Tongue (tissue), 3 donors: ENCODE measurements at places on chromosomes 7 and 10. TPM values are rescaled to one million over a fixed set of nuclear protein-coding genes. Genes with fewer than 3 reads are reported as not detected.

HSPA12A gene
- total RNA-seq, result 9.3 TPM

KCND2 gene
- 1.3 TPM for total RNA-seq

AGAP4 gene
- total RNA-seq, result 9.1 TPM

CALML3 gene
- 9.4 TPM for total RNA-seq

ASB15 gene
- total RNA-seq, result 10.8 TPM

HOGA1 gene
- total RNA-seq, result 7.3 TPM

ZNF853 gene
- total RNA-seq, result 26.1 TPM

CPED1 gene
- total RNA-seq, result 32.3 TPM

MSMB gene
- total RNA-seq, result not detected

TMEM273 gene
- total RNA-seq, result 8.7 TPM
